ENCODE measurements at places on chromosomes 4 and X.
A peak's percentile ranks its signal among the peaks of the same experiment; 100 is the strongest.

DNA sequence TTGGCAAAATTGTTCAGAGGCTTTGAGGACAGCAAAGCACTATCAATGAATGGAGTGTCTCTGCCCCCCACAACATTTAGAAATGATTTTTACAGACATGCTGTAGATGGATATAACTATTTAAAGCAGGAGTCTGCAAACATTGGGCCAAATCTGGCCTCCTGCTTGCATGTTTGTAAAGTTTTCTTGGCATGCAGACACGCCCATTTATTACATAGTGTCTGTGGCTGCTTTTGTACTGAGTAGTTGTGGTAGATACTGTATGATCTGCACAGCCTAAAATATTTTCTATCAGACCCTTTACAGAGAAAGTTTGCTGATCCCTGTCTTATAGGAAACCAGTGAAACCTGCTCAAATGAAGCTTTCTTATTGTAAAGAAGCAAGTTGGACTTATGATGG is 45.5 kb upstream of the PHEX start:
- peak; percentile 10 for DNase-seq

- DNase-seq = no peak
Measured at GRCh38 chrX:53550756-53551463, 116.7 kb upstream of the HSD17B10 start.

DNA sequence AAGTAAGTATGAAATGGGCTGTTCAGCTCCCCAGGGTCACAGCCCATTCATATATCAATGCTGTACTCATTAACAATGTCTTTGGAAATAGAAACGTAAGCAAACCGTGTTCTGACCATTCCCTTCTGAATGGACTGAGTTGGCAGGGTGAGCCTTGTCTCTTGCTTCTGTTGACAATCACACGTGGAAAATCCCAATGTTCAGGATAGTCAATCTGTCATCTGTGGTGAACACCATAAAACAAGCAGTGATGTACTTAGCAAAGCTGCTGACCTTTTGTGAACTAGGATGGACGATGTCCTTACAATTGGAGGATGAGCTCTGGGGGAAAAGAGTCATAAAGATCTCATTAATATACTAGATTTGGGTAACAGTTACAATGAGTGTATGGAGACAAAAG is 109.6 kb upstream of the PAQR3 start:
- DNase-seq = no peak

GRCh38 chr4:182065255-182065654 is 177.9 kb upstream of the TENM3 start:
- DNase-seq = no peak

DNA sequence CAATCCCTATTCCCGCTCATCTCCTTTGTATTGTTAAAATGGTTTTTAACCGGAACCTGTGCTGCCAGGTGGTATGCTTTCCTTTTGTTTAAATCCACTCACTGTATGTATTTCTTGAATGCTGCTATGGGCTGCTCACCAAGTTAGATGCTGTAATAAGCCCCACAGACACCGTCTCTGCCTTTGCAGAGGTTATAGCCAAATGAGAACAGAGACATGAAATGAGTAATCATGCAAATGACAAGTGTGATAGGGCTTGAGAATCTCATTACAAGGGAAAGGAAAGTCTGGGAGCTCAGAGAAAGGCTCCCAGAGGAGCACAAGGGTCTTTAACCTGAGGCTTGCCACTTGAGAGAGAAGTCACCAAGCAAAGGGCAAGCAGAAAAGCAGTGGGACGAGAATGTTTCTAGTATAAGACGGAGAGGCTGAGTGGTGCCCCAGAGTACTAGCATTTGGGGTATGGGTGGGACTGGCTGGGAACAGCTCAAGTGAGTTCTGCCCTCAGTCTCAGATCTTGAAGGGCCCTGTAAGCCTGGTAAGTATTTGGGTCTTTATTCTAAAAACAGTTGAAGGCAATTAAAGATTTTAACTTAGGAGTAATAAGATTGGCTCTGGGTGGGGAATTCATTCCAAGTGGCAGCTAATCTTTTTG is 110.8 kb upstream of the H2AZ1 start:
- DNase-seq = no peak

- DNase-seq = no peak
Measured at GRCh38 chr4:40601641-40602040, 28.0 kb downstream of the RBM47 start.

DNA sequence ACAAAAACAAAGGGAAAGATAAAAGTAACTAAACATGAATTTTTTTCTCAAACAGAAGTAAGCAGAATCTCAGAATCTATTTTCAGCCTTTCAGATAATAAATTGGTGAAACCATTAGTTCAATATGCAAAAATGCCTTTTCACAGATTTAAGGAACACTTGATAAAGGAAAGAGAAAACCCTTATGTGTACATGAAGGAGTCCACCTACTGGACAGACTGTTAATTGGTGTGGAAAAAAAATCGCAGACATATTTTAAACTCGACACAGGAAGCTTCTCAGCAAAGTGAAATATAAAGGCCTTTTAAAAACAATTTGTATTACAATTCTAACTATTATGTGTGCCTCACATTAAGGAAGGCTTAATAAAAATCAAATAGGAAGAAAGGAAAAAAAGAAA is 22.3 kb downstream of the COX7B2 start:
- peak; percentile 38 for DNase-seq

- DNase-seq = peak; percentile 90
Measured at GRCh38 chr4:104860238-104861123, 286.2 kb upstream of the TET2 start.

- no peak for DNase-seq
Measured at GRCh38 chrX:131083510-131084142, 25.5 kb downstream of the ARHGAP36 start.

GRCh38 chr4:36241771-36242170 is 2.5 kb downstream of the ARAP2 start:
- no peak for DNase-seq

- no peak for DNase-seq
Measured at GRCh38 chrX:19707246-19707871, 180.0 kb downstream of the SH3KBP1 start.

DNA sequence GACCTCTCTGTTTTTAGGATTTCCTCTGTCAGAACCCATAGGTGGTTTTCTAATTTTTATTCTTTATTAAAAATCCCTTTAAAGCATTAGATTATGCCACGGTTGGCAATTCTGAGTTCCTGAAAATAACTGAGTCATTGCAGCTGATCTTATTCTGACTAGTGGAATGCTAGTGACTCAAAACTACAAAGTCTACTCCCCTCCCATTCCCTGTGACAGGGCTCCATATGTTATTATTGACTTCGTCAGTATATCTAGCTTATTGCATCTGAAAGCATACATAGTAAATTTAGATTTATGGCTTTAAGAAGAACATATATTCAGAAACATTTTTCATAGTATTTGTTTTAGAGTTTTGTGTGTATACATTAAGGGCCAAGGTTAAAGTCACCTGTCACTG is 38.5 kb downstream of the HERC3 start:
- peak; percentile 77 for DNase-seq

DNA sequence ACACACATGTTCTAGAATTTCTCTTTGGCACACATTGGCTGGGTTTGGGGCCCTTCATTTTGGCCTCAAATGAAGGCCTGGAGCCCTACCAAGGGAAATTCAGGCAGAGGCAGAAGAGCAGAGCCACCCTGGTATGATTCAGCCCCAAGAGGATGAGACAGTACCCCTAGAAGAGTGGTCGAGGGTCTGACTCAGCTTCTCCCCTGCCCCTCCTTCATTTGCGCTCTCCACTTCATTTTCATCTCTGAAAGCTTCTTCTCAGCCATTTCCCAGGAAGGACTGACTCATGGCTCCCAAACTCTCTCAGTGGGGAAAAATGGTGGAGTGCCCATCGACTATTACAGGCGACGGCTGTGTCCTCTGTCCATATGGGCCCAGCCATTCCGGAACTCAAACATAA is 43.5 kb downstream of the MAMLD1 start:
- no peak for DNase-seq

- no peak for DNase-seq
Measured at GRCh38 chr4:145921231-145921630, 17.4 kb downstream of the ZNF827 start.

DNA sequence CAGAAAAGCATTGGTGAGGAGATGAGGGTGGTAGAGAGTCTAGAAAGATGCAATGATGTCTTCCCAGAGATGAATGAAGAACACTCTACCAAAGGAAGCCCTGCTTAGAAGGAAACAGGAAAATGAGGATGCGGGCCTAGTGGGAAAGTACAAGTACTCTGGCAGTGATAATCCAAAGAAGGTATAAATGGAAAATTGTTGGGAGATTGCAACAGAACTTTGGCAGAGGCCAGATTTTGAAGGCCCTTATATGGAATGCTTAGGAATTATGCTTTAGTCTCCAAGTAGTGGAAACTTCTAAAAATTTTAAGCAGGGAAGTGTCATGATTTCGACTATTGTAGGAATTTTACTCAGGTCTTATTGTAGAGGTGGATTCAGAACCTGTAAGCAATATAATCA is 11.0 kb downstream of the ARSJ start:
- no peak for DNase-seq

- no peak for DNase-seq
Measured at GRCh38 chrX:75781611-75782010, 3.4 kb downstream of the MAGEE2 start.

DNA sequence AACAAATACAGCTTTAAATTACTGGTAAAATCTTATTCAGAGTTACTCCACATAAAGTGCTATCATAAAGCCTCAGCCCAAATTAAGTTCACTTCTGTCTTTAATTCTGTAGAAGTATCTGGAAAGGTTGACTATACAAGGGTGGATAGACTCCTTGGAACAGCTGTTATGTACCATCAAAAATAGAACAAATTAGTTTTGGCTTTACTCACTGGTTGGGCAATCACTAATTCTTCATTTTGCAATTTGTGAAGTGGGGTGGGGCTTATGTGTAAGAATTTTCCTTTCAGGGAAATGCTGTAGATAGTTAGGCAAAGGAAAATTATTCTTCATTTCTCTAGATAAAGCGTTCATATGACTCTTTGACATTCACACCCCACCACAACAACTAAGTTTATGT is 7.8 kb downstream of the DIAPH2 start:
- DNase-seq = no peak

DNA sequence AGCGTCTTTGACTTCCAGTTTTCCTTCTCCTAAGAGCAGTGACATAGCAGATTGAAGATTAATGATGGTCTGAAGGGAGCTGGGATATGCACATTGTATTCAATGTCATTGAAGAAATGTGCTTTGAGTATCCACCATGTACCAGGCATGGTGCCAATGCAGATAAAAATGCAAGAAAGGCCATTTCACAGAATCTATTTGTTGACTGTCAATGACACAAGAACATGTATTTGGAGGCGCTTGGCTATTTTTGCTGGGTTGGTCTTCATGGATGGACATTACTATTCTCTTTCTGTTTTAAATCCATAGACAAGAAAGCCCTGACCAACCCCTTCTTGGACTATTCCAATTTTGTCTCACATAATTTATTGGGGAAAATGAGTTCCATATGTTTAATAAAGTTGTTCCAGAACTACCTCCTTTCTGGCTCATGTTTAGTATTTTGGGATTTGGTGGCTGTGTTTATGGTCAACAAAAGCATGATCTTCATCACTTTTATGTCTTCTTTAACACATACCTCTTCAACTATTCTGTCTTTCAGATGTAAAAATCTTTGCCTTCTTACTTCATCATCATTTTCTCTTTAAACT is 174.5 kb downstream of the CPE start:
- DNase-seq = no peak
